Endothelial cell of umbilical vein (primary cell): ENCODE measurements at places on chromosomes 16 and 17. TPM values are rescaled to one million over a fixed set of nuclear protein-coding genes. Genes with fewer than 3 reads are reported as not detected.

DNA sequence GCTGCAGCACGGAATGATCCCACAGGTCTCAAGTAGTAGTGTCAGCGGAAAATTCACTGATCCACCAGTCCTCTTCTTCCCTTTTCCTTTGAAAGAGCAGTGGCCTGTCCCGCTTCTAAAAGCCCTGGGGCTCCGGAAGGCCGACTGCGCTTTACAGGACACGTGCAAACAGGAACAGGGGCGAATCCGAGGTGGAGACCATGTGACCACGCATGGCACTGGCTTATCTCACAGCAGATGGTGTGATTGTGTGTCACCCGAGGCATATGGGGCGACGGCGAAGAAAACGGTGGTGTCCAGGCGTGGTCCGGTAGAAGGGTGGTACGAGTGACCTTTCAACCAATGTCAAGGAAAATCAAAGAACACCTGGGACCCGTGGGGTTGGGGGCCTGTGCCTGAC, 12.0 kb upstream of the KCNJ18 start:
- DNase-seq = no peak

DNA sequence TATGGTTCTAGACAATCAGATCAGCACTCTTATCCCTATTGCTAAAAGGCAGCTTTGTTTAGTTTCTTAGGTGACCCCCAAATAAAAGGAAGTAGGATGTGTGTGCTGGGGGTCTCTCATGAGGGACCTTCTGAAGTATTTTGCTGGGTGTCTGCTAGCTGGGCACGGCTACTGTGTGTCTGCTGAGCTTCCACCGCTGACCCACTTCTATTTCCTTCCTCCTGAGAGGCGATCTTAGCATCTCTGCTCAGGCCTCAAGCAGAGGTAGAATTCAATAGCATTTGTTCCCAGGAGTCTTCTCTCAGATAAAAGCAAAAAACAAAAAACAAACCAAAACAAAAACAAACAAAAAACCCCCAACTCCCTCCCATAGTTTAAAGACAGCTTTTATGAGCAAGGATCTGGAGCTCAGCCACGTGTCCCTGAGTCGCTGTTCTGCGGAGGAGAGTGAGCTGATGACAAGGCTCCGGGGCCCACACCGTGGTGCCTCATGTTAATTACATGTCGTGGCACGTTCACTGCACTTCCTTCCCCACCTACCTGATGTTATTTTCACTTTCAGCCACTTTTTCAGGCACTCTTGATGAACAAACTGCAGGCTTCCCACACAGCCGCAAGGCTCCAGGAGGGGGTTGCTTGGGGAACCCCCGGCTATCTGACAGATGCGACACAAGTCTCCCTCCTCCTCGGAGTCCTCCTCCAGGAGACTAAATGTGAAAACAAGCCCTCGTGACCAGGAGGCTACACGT, 83.5 kb downstream of the MARCHF10 start:
- no peak for DNase-seq

DNA sequence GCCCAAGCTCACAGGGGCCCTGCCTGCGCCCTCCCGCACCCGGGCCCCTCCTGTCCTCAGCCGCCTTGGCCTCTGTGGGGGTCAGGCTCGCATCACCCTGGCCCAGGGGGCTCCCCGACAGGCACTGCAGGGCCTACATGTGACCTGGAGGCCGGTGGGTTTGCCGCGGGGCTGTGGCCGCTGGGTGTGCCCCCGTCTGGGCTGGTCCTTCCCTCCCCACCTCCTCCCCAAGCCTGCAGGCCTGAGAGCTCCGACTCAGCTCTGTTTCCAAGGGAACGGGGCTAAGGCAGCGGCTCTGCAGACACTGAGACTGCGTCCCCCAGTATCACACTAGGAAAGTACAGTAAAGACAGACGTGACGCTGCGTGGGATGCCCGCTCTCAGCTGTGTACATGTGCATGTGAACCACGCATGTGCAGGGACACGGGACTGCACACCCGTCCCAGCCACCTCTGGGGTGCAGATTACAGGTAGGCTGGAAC, 16.5 kb upstream of the WDR45B start:
- no peak for DNase-seq

- DNase-seq = no peak
Observed at GRCh38 chr17:2061441-2061958, 6.6 kb downstream of the HIC1 start.

GRCh38 chr17:2784864-2785263, 11.4 kb upstream of the RAP1GAP2 start:
- no peak for DNase-seq

DNA sequence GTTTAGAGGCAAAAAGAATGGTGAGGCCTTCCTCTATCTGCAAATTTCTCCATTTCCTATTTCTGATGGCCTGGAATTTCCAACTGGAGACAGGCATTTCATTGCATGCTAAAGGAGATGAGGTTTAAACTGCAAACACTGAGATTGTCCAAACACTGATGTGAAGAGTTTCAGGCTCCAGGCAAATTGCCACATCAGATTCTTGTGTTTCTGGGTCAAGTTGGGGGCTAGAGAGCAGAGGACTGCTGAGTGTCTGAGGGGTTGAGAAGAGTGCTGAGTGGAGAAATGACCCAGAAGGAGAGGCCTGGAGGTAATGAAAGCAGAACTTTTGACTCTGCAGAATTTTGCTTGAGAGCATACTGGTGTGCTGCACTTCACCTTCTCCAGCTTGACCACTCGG, 216.7 kb upstream of the MPHOSPH6 start:
- DNase-seq = no peak

NOD2 gene
- total RNA-seq = 0.58 TPM in 1 of 2 replicates, not detected in the other

PRSS36 gene
- not detected in 2 replicates for total RNA-seq
